ENCODE measurements at places on chromosomes 6 and 20.

- no peak for DNase-seq
Observed at GRCh38 chr6:142757852-142758628, 186.9 kb downstream of the HIVEP2 start.

DNA sequence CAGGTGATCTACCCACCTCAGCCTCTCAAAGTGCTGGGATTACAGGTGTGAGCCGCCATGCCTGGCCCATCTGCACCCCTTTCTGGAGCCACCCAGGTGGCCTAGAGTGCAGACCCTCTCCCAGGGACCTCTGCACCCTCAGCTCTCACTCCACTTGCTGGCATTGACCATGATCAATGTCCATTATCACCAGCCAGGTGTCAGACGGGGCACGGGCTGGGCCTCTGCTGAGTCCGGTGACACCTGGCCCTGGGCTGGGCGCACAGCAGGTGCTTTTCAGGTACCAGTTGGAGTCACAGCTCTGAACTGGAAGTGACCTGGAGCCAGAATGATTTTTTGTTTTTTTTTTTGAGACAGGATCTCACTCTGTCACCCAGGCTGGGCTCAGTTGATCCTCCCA is 91.8 kb upstream of the PMEPA1 start:
- DNase-seq = no peak

DNA sequence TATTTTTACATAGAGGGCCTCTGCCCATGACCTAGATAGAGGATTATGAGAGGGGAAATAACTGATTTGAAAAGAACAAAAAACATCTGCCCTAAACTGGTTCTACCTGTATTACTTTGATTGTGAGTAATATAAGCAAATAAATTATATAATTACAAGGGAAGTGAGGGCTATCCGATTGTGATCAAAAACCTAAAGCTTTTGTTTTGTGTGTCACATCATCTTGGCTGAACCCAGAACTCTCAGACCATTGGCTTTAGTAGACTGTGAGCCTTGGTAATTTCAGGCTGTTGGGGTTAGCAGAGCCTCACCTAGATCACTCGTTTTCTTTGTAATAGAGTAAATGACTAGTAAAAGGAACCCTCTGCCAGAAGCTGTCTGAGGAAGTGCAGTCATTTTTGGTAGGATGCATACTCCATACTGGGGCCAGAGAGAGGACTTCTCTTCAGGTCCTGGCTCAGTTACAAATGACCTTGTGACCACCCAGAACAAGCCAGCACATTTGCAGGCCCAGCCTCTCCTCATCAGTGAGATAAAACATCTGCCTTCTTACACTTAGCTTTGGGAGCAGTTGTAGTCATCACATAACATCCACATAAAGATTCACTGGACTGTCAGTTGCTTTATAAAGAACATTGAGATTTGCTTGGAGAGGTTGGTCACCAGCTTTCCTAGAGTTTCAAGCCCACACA is 13.5 kb downstream of the STK35 start:
- peak; percentile 50 for DNase-seq

DNA sequence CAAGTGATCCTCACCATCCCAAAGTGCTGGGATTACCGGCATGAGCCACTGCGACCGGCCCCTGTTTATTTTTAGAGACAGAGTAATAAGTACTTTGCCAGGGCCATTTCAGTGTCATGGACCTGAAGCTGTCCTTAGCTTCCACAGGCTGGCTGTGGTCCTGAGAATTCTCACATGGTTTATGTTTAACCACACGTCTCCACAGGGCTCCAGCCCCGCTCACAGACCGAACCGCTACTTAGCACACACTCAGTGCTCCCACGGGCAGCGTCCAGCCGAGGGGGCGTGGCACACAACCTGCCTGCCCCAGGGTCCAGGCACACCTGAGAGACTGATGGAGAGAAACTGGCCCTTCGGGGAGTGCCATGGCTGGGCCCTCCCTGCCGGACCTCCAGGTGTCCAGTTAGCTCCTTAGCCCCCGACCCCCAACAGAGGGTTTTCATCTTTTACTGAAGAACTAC is 11.7 kb downstream of the ACSS1 start:
- peak; percentile 82 for DNase-seq

DNA sequence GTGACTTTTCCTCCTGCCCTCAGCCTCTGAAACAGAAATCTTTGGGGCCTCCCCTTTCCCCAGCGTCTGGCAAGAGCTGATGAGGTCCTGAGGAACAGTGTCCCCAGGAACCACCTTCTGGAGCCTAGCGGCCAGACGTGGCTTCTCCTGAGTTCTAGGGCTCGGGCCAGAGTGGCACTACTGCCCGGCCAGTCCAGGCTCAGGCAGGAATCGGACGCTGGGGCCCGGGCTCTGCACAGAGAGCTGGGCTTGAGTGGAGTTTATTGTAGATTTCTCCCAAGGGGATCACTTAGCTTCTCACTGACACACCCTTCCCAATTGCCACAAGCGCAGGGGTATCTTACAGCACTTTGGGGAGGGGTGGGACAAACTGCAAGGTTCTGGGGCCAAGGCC is 20.2 kb downstream of the SDCBP2 start:
- DNase-seq = no peak

- peak; percentile 77 for DNase-seq
Observed at GRCh38 chr6:36633915-36634314, 39.8 kb downstream of the SRSF3 start.

GRCh38 chr6:24436979-24437378 is 34.2 kb downstream of the MRS2 start:
- no peak for DNase-seq

DNA sequence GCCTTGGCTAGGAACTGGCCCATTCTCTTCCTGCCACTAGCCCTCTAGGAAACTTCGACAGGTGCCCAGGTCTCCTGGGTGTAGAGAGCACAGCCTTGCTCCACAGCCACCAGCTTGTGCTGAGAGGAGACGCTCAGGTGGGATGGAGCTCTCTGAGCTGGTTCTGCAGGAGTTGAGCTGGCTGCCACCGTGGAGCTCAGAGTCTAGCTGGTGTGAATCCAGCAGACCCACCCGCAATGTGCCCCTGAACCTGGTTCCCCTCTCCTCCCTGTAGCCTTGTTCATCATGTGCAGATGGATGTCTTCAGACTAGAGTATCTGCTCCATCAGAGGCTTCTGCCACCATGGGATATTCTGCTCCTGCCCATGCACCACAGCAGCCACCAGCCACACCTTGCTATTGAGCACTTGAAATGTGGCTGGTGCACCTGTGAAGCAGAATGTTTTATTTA is 222.5 kb downstream of the SYNDIG1 start:
- DNase-seq = no peak

DNA sequence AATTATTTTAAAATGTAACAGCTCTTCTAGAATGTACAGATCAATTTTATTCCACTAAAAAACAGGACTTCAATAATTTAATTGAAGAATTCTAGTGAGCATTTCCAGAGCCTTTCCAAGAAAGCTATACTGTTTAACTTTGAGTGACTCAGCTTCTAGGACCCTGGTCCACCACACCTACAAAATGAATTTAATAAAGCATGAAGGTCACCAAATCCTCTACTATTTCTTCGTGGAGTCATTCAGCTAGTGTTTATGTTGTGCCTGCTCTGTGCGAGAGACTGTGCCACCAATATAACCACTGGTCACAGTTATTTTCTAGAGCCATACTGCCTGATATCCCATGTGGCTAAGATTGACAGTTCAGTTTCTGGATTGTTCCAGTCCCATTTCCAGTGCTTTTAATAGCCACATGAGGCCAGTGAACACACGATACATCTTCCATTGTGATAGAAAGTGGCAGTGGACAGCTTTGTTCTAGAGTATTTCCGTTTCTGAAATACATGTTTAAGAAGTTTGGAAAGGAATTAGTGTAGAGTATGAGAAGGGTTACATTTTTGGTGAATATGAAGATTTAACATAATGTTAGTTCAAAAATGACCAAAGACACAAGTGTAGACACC is 160.7 kb downstream of the MTHFD1L start:
- no peak for DNase-seq

GRCh38 chr6:96886519-96886918 is 11.2 kb downstream of the NDUFAF4 start:
- DNase-seq = no peak

- DNase-seq = no peak
Observed at GRCh38 chr6:55772730-55773129, 102.7 kb downstream of the BMP5 start.

DNA sequence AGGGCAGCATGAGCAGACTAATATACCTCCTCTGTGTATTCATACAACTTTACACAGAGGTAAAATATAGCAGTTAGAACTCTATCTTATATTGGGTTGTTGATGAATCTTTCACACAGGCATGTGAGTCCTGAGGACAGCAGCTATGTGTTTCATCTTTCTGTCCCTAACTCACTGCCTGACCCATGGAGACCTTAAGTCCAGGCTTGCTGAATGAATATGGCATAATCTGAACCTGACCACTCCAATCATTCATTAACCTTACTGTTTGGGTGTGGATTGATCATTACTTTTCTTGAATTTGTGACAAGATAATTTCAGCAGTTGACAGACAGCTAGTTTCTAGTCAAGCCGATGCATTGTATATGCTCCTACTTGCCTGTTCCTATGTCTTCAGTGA is 27.3 kb upstream of the TSPYL1 start:
- no peak for DNase-seq

- DNase-seq = no peak
Observed at GRCh38 chr6:74604279-74604678, 601.6 kb downstream of the COL12A1 start.

GRCh38 chr20:60486315-60486714 is 528.1 kb downstream of the CDH26 start:
- no peak for DNase-seq

- no peak for DNase-seq
Observed at GRCh38 chr6:124986164-124986563, 23.9 kb downstream of the RNF217 start.

- no peak for DNase-seq
Observed at GRCh38 chr6:88985901-88986300, 22.5 kb upstream of the RNGTT start.

DNA sequence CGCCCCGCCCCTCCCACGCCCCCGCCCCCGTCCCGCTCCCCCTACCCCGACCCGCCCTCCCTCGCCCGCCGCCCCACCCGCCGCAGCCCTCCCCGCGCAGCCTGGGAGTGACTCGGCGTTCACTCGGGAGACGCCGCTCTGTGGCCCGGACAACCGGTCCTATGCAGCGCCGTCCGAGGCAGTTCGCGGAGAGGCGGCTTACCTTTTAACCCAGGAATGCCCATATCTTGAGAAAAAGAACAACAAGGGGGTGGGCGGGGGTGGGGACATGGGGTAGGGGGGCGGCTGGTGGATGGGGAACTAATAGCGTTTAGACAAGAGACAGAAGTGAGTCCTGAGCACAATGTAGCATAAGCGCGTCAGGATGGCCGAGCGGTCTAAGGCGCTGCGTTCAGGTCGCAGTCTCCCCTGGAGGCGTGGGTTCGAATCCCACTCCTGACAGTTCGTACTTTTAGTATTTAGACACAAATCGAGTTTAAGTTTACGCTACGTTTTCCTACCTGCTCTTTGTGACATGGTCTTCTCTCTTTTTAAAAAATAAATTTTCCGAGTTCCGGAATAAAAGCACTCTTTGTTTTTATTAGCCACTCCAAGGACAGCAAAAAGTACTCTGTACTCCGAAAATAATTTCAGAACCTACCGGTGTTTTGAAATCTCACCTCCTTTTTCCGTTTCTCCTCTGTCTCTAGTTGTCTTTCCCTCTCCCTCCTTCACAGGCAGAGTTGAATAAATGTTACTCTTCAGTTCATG is 17.1 kb upstream of the HMGN4 start:
- DNase-seq = peak; percentile 96

- DNase-seq = peak; percentile 57
Observed at GRCh38 chr6:106609699-106610098, 19.6 kb downstream of the RTN4IP1 start.

GRCh38 chr6:164283574-164283973 is 869.1 kb downstream of the QKI start:
- DNase-seq = no peak

DNA sequence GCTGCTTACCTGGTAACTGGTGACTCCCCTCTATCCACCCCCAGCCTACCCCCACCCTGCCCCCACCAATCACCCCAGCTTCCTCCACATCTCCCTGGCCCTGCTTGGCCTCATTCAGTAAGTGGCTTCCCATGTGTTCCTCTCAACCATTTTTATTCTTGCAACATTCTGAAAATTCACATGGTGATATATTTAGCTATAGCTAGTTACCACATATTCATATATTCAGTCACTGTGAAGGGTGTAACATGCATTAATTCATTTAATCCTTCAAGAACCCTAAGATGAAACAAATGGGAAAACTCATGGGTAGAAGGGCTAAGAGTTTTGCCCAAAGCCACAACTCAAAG is 95.4 kb upstream of the CEP85L start:
- DNase-seq = no peak

DNA sequence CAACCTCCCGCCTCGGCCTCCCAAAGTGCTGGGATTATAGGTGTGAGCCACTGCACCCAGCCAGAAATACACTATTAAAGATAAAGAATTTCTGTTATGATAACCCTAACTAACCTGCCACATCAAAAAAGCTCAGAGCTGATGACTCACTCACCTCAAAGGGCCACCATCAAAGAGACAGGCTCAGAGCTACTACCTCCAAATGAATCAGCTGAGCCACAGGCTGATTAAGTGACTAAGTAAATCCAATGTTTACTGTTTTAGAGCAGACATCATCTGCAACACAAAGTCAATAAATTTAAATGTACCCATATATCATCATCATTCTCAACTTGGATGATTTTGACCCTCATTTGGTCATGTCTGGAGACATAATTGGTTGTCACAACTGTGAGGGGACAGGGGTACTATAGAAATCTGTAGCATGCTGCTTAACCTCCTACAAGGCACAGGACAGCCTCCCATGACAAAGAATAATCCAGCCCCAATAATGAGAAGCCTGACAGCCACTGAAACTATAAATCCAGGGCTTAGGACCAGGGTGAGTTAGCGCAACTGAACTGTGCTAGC is 106.5 kb downstream of the ATP9A start:
- no peak for DNase-seq

DNA sequence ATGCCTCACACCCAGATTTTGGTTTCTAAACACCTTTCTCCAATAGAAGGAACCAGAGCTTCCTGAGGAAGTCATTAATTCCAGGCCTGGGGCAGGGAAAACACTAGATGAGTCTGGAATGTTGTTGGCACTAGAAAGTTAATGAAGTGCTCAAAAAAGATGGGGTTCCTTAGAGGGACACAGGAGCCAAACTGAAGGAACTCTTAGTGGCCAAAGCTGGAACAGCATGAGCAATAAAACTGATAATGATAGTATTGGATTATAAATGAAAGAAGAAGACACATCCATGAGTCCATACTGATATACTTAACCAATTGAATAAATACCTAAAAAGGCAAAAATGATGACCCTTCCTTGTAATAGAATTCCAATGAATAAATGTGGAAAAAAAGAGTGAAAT is 4.4 kb downstream of the IL20RA start:
- DNase-seq = no peak
